C1 segment of cervical spinal cord (tissue), 14 donors: ENCODE measurements at places on chromosomes 5 and 9.

DNA sequence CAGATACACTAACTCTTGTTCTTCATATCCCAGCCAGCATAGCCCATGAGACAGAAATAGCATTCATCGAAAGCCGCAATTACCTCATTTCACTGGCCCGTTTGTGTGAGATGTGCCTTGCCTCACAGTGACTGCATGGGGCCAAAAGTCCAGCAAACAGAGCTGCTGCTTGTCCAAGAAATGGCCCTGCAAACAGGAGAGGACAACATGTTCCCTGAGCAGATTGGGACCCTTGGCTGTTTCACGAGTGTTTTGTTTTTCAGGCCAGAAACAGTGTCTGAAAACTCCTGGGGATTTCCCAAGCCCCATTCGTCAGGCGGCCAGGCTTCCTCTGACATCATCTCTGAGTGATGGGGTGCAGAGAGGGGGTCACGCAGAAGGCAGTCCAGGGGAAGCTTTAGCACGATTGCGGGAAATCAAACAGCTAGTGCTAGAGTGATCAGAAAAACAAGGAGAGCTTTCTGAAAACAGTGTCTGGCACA, 503.6 kb upstream of the PAPPA start:
- DNase-seq = peak; percentile 75

DNA sequence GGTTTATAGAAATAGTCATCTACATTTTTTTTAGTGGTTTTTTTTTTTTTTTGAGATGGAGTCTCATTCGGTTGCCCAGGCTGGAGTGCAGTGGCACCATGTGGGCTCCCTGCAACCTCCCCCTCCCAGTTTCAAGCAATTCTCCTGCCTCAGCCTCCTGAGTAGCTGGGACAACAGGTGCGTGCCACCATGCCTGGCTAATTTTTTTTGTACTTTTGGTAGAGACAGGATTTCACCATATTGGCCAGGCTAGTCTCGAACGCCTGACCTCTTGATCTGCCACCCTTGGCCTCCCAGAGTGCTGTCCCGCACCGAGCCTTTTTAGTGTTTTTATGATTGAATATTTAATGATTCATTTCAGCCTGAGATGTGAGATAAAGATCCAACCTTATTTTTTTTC, 27.3 kb downstream of the ANKRD33B start:
- DNase-seq = no peak

DNA sequence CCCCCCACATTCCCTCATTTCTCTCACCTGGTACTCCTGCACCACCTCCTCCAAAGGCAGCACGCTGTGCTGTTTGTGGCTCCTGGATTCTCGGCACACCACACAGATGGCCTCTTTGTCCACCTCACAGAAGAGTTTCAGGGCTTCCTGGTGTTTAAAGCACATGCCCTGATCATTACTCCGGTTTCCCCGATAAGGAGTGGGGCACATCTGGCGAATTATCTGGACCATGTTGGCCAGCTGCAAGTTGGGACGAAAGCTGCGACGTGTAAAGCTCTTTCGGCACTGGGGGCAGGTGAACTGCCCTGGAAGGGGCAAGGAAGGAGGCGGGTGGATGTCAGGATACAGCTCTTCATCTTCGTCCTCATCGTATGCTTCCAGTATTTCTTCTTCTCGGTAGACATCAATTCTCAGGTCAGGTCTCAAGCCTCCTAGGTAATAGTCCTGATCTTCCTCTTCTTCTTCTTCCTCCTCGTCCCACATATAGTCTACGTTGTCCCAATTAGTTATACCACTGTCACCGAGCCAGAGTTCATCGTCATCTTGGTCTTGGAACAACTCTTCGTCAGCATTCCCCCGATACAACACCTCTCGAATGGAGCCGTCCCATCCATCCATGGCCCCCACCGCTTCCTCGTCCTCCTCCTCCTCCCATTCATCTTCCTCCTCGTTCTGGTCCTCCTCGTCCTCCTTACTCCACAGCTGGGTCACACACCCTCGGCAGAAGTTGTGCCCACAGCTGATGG, 796 bp downstream of the TRIM52 start:
- DNase-seq = no peak

DNA sequence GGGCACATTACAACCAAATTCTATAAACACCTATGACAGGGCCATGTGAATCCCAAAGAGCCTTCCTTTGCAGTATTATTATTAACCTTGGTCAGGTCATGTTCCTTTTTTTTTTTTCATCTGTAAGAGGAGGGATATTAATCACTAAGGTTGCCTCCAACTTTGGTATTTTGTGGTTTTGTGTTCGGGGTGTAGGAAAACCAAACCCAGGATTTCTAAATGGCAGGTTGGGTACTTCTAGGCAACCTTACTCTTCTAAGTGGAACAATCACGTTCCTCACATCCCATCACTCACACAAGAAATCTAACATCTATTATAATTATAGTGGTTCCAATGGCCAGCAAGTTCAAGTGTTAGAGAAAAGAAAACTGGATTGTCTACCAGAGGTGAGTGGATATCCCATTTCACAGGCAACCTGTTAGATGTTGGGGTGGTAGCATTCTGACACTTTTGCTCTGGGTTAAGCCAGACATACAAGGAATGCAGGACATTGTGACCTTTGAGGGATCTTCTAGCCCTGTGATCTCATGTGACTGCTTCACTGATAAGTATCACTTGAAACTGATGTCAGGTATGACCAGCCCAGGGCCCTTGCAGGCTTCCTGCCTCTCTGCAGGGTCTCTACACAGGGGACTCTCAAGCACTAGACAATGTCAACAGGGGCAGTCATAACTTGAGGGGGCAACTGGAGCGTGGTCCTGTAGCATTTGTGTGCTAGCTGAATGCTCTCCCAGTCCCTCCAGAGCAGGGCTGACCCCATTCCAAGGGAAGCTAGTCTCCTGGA, 126.2 kb upstream of the VLDLR start:
- no peak for DNase-seq

GRCh38 chr5:171445644-171446516, 26.4 kb downstream of the FGF18 start:
- no peak for DNase-seq

- DNase-seq = no peak
Observed at GRCh38 chr9:84101964-84102632, 121.5 kb downstream of the RMI1 start.

DNA sequence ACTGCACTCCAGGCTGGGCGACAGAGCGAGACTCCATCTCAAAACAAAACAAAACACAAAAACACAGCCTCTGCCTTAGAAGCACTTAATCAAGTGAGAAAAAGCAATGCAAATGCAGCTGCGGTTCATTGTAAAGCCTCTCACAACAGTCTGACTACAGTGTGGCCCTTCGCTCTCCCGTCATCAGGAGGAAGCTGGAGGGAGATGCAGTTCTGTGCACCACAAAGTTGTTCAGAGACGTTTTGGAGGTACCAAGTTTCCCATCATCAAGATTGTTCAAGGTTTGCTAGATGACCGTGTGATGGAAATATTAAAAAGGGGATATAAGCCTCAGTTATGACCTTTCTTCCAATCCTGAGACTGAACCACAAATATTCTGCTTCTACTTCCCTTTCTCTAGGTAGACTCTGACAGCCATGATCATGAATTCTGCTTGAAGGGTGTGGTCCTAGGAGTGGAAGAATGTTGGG, 40.9 kb downstream of the SEC61B start:
- DNase-seq = no peak

GRCh38 chr5:77906806-77907205, 130.7 kb upstream of the TBCA start:
- no peak for DNase-seq

GRCh38 chr5:76475385-76475784, 72.3 kb downstream of the IQGAP2 start:
- no peak for DNase-seq

- DNase-seq = no peak
Observed at GRCh38 chr5:61402244-61402823, 70.3 kb downstream of the ZSWIM6 start.

DNA sequence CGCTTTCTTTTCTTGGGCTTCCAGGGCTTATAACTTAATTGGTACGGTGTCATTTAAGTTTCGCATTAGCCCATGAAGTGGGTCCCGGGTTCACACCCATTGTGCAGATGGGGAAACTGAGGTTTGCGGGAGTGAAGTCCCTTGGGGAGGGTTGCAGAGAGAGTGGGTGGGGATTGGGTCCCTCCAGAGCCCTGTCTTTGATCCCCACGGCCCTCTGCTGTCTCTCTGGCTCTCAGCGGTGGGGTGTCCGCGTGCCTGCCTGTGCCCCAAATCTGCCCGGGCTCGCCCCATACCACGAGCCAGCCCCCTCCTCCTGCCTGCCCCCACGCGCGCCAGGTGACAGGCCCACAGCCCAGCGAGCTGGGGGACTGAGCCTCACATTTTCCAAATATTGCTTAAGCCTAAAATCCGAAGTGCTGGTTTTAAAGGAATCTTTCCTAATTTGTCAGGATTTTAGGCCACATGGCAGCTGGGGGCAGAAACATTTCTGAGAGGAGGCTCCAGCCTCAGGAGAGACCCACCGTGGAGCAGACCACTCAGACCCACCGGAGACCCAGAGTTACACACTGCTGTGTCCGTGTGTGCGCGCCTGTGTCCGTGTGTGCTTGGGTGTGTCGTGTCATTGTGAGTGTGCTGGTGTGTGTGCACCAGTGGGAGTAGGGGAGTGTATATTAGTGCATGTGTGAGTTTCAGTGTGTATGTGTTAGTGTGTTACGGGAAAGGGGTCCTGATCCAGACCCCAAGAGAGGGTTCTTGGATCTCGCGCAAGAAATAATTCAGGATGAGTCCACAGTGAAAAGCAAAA, 159.5 kb upstream of the IER5L start:
- DNase-seq = no peak

DNA sequence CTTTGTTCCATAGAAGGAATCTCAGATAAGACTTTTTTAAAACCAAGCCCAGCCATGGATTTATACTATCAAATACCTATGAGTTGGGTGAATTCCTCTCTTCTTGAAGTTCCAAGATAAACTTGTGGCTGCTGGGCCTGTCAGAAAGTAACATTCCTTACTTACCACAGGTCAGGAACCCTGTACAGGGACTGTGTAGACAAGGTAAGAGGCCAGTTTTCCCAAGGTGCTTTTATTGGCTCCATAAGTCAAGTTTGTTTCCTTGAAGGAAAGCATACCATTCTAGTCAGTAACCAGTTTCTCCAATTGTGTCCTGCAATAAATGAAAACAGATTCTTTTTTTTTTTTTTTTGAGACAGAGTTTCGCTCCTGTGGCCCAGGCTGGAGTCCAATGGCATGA, 8.8 kb upstream of the CLTB start:
- no peak for DNase-seq

DNA sequence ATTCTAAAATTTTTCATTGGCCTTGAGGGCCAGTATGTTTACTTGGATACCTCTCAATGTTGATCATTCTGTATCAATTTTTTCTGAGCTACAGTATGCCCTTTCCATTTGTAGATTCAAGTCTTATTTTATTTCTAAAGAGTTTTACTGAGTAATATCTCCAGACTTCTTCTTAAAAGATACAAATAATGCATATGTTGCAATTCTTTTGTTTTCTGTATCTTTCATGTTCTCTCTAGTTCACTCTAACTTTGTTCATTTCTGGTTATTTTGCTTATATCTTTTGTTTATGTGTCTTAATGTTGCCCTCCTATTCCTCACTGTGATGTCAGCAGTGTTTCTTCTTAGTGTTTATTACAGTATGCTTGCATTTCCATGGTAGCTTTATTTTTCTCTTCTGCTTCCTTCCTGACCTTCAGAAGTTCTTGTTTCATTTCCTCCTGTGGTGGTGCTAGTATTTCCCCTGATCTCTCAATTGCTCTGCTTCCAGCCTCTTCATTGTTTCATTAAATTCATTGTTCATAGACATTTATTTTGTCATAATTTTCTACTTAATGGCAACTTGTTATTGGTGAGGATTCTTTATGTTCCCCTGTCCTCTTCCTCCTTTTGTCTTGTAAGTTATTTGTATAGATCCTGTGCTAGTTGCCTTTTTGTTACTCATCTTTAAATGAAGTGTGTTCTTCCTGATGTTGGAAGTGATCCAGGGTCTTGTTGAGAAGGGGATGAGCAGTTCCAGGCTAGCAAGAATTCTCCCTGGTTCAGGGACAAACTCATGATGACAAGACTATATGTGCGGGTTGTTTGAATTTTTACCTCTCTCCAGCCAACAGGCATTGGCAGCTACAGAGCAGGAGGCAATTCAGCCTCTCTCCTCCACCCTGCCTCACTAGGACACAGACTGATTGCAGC, 160.8 kb downstream of the DEPDC1B start:
- DNase-seq = no peak

GRCh38 chr5:64570395-64570996, 64.7 kb downstream of the RGS7BP start:
- no peak for DNase-seq

DNA sequence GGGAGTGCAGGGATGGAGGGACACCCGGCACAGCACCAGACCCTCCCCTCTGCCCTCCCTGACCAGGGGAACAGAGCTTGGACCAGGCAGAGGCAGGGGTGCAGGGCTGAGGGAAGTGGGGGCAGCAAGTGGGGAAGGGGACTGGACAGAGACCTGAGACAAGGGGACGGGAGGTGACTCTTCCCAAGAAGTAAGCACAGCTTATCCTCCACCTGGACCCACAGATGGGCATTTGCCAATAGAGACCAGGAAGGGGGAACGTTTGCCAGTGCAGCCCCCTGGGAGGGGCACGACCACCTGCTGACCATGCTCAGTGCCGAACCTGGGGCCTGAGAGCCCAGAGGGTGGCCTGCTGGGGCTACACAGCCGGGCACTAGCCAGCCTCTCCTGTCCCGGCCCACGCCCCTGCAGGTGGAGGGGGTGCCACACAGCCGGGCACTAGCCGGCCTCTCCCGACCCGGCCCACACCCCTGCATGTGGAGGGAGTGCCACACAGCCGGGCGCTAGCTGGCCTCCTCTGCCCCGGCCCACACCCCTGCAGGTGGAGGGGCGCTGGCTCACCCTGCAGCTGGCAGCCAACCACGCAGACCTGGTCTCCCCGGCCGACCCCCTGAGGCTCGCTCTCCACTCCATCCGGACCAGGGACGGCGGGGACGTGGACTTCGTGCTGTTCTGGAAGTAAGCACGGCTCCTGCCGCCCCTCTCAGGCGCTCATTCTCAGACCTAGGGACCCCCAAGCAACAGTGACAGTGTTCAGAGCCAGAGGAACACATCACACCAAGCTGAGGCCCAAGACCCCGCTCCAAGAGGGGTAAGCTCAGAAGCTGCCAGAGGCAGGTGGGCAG, 24.3 kb downstream of the GLT6D1 start:
- DNase-seq = no peak

DNA sequence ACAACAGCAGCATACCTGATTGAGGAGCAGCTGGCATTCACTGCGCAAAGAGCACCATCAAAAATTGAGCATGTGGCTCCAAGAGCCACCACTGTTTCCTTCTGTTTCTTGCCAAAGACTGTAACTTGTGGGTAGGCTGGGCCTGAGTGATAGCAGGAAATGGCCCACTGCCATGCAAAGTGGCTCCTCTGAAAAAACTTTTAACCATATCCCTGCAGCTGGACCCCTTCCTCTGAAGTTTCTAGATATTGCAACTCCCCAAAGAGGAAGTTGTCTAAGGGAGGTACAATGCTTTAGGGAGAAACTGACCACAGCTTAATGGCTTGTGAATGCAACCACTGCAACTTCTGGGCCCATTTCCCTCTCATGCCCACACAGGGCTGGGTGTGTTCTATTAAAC, 355.4 kb upstream of the PDE4D start:
- peak; percentile 22 for DNase-seq

GRCh38 chr5:34833976-34834793, 4.8 kb upstream of the TTC23L start:
- DNase-seq = no peak

GRCh38 chr5:124071039-124071438, 559.1 kb downstream of the CSNK1G3 start:
- DNase-seq = no peak
